ENCODE measurements at places on chromosomes 2 and 18.
A peak's percentile ranks its signal among the peaks of the same experiment; 100 is the strongest.

GRCh38 chr18:48868468-48869466 is 82.0 kb downstream of the SMAD7 start:
- no peak for DNase-seq

DNA sequence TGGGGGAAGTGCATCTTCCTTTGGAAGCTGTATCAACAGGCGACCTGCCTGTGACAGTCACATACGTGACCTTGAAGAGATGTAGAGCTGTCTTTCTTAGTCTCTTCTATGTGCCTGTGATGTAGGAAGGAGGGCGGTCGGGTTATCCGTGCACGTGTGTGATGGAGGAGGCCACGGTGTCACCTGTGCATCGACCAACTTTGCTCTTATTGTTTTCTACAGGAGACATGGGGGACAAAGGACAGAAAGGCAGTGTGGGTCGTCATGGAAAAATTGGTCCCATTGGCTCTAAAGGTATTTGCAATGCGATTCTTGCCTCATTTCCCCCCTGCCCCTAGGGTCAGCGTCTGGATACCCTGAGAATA is 20.7 kb upstream of the ALLC start:
- DNase-seq = no peak

- DNase-seq = no peak
These were observed 706.5 kb upstream of the FAM98A start for GRCh38 chr2:34305587-34305986.

- DNase-seq = no peak
These were observed 82.7 kb downstream of the FAM168B start for GRCh38 chr2:131010566-131010965.

DNA sequence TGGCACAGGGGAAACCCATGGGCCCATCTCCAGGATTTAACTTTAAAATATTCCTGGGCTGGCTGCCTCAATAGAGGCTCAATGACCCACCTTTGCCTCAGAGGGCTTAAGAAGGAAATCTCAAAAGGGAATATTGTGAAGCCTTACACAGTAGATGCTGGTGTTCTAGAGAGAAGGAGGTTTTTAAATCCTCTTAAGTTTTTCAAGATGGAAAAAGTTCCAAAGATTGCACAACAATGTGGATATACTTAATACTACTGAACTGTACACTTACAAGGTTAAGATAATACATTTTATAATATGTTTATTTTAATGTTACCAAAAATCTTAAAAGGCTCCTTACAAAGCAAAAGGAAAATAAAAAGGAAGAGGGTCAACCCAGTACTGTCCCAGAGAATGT is 54.9 kb upstream of the LCLAT1 start:
- no peak for DNase-seq

- peak; percentile 38 for DNase-seq
These were observed 239.1 kb downstream of the ASXL3 start for GRCh38 chr18:33817096-33817495.

- DNase-seq = no peak
These were observed 147.5 kb upstream of the TTC39C start for GRCh38 chr18:23867006-23867405.

DNA sequence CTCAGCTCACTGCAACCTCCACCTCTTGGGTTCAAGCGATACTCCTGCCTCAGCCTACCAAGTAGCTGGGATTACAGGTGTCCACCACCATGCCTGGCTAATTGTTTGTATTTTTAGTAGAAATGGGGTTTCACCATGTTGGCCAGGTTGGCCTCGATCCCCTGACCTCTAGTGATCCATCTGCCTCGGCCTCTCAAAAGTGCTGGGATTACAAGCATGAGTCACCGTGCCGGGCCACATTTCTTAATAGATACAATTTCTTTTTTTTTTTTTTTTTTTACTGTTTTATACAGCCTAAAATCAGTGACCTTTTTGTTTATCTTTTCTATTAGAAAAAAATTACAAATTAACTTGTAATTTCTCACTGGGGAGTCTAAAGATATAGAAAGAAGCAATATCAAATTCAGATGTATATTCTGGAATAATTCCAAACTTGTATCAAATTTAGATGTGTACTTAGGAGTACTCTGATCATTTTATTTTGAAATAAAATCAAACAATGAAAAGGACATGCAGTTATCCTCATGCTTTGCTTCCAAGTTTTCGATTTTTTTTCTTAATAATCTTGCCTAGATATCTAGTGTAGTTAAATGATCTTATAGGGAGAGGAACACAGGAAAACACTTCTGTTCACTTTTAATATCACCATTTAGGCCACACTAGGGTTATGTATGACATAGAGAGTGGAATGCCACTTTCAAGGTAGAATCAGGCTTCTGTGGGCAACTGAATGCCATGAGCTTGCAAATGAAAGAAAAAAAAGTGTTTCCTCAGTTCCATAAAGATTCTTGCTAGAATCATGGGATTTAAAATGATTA is 1089.3 kb downstream of the SUCLG1 start:
- no peak for DNase-seq

DNA sequence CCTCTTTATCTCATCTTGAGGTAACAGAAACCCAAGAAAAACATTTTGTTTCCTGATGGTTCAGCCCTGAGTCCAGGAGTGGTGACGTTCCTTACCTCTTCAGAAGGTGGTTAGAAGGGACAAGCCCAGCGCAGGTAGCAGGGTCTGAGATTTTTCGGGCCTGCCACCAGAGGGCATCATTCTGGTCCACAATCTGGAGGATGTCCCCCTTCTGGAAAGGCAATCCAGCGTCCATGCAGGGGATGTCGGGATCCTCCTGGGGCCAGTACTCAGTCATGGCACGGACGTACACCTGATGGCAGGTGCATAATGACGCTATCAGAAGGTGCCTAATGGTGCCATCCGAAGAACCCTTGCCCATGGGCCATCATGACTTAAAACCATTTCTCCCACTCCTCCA is 17.7 kb downstream of the MPP4 start:
- DNase-seq = no peak

DNA sequence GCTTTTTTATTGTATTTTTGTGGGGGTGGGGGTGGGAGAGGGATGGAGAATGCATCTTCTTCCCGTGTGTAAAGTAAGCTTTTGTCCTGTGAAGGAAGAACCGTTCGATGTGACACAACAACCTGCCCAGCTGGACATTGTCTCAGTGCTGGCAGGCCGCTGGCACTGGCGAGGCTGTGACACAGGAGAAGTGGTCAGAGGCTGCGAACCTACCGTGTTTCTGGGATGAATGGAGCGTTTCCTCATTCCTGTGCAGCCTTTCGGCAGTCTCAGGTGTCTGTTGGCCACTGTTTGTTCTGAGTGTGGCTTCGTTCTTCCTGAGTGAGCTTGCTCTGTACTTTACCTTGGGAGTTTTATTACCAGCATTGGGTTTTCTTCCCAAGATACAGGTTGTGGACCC is 8.0 kb downstream of the RAMP1 start:
- no peak for DNase-seq

- DNase-seq = no peak
These were observed 130.9 kb upstream of the SMAD7 start for GRCh38 chr18:49081511-49082155.

DNA sequence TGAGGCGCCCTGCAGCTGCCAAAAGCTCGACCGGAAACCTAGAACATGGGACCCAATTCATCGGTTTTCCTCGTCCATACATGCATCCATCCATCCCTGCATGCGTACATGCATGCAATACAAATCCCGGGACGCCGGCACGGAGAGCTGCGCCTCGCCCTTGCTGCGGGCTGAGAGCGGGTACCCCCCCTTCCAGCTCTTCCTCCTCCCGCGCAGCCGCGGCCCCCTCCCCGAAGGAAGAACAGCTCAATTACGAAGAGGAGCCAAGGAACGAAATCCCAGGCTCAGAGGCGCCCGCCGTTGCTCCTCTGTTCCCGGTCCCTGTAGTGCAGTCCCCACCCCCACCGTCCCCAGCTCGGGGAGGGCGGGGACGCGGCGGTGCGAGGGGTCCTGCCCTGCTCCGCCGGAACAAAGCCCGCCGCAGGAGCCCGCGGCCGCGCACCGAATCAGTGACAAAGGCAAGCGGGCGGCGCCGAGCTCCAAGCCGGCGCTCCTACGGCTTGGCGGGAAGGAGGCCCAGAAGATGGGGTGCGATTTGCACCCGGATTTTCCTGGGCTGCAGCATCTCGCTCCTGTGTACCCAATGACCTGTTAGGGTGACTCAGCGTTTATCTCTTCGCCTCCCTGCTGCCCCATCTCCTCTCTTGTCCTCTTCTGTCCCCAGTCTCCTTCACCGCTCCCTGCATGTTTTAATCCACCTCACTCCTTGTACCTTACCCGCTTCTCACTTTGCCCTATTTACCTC is 8.9 kb upstream of the POU3F3 start:
- DNase-seq = no peak

DNA sequence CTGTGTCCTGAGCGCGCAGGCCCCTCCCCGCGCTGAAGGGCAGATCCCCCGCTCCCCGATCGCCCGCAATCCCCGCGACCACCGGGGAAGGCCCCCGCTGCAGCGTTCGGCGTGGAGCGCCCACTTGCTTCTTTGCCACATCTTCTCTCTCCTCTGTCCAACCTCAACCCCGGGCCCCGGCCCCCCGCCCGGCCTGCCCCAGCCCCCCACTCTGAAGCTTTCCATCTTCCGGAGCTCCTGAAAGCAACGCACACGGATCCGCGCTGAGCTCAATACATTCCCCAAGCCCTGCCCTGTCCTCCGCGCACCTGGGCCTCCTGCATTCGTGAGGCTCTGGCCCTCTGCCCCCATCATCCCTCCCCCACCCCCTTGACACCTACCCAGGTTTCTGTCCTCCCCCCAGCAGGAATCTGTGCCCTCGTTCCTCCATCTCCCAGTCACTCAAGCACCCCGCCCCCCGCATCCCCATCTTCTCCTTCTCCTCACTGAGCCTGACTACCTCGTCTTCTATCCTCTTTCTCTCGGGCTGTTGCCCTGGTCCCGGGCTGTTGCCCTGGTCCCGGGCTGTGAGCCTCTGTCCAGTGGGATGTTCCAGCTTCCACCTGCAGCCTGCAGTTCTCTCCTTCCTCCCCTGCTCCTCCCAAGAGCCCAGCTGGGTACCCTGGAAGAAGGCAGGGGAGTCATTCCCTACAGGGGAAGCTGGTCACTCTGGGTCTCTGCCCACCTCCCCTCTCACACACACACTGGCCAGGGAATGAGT is 7.8 kb downstream of the SPEG start:
- DNase-seq = no peak

DNA sequence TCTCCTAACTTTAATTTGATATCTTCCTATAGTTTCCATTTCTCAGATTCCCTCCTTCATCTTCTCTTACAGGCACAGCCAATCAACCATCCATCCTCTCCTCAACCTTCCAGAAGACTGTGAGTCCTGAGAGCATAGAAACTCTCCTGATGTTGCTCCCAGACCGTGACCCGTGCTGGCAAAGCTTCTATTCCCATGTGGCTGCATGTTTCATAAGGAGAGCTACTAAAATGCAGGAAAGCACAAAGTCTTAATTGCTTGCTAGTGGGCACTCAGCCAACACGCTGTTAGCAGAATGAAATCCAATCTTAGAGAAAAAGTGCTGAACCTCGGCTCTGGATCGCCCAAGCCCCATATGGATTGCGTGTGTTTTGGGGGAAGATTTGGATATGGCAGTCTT is 1244.7 kb upstream of the ZEB2 start:
- DNase-seq = no peak

DNA sequence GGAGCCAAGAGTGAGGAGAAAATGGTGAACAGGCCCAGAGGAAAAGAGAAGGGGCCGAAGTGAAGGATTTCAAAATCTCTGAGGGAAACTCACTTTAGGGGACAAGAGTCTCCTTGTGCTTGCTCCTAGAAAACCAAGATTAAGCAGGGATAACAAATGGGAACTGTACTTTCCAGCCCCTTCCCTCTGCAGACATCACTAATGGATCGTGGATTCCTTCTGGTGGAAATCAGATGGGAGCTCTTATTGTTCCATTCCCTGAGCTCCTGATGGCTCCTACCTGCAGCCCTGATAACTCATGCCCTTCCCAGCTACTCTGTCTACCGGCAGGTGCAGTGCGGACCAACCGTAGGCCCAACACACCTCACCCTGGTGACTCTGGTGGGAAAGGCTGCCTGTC is 20.6 kb upstream of the RESP18 start:
- no peak for DNase-seq

- DNase-seq = no peak
These were observed 141.4 kb upstream of the SERTAD2 start for GRCh38 chr2:64795024-64795592.

- DNase-seq = no peak
These were observed 67.9 kb downstream of the FASTKD2 start for GRCh38 chr2:206833291-206833690.

GRCh38 chr2:191180713-191181112 is 29.9 kb upstream of the STAT4 start:
- DNase-seq = no peak

DNA sequence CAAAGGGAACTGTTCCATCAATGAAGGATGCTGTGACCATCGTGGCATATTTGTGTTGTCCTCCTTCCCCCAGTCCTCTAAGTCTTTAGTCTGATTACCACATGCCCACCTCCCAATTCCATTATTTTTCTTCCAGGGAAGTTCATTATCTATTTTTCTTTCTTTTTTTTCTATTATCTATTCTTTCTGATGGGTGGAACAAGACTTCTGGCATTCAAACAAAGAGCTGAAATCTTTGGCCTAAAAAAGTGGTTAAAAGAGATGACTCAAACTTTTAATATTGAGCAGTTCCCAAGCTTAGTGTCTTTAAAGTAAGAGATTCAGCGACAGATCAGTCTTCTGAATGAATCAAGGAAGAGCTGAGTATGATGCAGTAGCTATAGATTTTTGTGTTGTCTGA is 66.6 kb downstream of the DIS3L2 start:
- DNase-seq = no peak

DNA sequence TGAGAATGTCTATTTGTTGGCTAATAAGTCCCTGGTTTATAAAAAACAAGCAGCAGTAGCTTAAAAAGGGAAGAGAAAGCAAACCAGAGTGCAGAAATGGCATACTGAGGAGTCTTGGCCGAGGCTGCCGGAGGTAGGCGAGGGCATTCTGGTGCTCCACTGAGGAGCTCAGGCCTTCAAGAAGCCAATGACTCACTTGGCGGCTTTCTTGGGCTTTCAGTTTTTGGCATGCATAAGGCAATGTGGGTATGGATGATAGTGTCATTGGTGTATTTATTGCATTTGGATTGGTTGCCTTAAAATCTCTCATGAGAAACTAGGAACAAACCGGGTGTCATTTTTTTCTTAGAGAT is 119.6 kb upstream of the ARL5A start:
- DNase-seq = no peak

GRCh38 chr2:144466637-144467036 is 53.3 kb downstream of the ZEB2 start:
- DNase-seq = no peak

DNA sequence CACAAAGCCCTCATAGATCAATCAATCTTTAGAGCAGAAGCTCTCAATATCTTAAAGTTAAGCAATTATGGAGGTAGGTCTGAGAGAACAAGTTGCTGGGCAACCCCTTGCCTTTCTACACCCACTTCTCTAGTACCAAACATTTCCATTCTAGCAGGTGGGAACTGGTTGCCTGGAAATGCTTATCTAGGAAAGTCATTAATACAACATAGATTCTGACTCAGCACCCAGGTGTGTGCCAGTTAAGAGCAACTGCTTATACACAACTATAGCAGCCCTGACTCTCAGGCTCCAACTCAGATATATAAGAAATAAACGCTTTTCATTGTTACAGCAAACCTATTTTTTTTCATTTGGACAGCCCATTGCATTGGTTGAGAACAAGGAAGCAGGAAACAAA is 237.7 kb downstream of the IRS1 start:
- no peak for DNase-seq

- peak; percentile 45 for DNase-seq
These were observed 128.6 kb downstream of the SPOPL start for GRCh38 chr2:138630164-138630563.

All from keratinocyte (primary cell).